ENCODE measurements at places on chromosomes 7 and 10.
A peak's percentile ranks its signal among the peaks of the same experiment; 100 is the strongest.

DNA sequence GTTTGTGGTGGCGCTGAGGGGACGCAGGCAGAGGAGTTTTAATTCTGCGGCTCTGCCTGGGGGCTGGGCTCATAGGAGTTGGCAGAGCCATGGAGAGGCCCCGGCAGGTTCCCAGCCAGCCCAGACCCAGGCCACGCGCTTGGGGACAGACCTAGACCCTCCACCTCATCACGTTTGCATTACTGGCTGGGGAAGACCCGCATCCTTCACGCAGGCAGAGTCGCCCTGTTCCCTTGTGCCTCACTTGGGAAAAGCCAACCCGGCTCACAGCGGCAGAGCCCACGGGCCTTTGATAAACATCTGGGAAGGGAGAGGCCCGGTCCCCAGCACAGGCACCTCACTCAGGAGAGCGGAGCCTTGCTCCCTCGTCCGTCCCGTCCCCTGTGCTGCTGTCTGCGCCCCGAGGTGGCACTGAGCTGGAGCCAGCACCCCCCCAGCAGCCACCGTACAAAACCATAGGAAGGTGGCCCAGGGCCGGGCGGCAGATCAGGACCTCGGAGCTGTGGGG lies 112.8 kb downstream of the CYTH3 start:
- DNase-seq = no peak

DNA sequence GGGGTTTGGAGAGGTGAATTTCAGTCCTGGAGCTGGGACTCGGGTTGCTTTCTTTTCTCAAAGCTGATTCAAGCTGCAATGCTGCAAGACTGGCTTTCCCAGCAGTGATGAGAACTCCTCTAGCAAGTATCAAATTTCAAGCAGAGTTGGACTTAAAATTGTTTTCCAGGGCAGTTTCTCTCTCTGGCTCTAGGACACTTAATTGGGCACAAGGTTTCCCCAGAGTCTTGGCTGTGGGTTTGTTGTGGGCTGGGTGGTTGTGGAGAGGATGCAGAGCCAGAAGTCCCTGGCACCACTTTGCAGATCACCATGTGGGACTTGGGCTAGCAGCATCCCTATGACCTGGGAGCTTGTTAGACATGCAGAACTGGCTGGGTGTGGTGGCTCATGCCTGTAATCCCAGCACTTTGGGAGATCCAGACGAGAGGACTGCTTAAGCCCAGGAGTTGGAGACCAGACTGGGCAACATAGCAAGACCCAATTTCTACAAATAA lies 16.8 kb downstream of the AKR1B15 start:
- peak; percentile 47 for DNase-seq

- no peak for DNase-seq
Measured at GRCh38 chr10:9743639-9744038, 1274.0 kb upstream of the CELF2 start.

GRCh38 chr7:71633551-71634008 lies 501.6 kb downstream of the GALNT17 start:
- DNase-seq = no peak

GRCh38 chr7:84372155-84372621 lies 177.6 kb upstream of the SEMA3A start:
- no peak for DNase-seq

All from breast epithelium (tissue), 4 donors.